GM04504 (cell line): ENCODE measurements at places on chromosomes 4 and X.

DNA sequence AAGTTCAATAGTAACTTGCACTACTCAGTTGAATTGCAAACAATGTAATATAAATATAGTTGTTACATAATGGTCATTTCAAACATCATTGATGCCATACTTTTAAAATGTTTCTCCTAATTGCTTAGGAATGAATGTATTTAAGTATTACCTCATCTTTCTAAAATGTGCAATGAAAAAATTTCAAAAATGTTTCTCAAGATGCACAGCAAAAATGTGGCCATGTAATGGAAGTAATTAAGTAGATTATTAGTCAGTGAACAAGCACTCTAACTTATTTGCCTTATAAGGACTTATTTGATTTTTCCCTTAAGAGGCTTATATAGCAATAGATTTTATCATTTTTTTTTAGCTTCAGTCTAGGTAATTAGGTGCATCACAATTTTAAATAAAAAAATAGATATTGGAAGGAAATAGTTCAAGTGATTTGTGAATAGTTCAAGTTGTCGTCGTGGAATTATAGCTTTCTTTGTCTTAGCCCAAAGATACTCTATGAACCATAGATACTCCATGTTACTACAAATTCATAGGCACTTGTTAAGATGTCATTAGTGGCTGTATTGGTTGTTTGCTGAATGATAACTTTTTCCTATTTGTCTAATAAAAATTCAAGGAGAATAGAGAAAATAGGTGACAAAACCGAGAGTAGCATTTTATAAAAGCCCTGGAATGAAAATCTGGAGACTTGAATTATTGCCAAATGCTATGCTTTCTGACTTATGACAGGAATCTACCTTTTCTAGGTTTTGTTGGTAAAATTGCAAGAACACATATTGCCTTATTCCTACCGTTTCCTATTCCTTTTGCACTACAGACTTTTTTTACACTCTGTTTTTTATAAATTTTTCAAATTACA, 118.5 kb downstream of the TLL1 start:
- DNase-seq, result no peak

DNA sequence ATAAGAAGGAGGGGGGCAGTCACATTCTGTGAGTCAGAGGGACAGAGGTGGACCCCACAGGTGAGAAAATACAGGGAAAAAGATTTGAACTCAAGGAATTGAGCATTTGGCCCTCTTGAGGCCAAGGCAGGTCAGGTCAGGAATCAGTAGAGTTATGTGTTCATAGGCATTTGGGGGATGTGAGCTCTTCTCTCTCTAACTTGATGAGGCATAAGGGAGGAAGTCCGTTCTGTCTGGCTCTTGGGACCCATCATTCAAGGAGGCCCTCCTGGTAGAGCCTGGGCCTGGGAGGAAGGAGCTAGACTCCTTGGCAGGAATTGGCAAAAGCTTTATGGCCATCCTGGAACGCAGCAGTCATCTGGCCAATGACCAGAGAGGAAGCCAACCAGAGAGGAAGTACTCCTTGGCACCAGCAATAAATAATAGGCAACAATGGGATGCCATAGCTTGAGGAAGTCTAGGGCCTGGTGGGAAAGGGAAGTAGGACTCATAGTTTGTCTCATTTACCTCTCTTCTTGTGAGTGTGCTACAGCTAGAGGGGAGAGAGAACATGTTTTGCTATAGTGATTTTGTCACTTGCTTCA, 53.0 kb downstream of the MSN start:
- no peak for DNase-seq

DNA sequence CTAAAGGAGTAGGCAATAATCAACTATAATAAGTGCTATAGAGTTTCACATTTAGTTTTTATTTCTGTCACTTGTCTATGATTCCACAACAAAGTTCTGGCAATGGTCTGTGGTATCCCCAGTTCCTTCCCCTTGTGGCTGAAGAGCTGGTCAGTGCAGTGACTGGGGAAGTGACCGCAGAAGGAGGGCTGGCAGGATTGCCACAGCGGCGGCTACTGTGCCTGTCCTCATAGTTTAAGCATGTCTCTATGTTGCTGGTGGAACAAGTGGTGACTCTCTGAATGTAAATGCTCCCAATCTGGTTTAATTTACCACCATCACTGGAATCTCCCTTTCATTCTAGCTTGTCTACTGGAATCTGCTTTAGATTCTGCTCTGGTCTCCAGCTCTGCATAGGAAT, 170.6 kb upstream of the GK2 start:
- no peak for DNase-seq

DNA sequence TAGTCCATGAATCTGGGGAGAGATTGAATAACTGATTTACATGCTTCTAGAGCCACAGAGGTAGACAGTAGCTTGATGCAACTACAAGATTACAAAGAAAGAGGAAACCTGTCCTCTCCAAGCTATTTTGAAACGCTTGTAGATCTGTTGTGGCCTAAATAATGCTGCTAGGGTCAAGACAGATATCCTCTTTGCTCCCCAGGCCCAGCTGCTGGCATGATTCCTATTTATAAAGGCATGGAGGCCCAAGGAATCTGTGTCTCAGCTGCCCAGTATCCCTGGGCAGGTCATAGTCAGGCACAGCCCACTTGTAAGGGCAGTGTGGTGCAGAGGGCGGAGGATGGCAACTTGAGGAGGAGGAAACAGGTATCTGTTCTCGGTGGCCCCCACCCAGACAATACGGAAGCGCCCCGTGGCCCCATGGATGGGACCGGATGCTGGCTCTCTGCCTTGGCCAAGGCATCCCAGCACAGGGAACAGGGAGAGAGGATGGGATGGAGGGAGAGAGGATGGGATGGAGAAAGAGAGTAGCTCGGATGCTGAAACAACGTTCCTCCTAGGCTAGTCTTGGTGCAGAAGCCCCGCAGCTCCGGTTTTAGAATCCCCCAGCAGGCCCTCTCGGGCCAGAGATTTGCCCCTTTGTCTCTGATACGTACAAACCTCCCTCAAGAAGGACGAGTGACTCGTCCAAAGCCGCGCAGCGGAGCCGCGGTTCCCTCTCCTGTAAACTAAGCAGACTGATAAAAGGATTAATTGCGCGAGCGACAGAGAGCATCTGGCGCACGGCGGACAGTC, 767 bp upstream of the SMIM20 start:
- DNase-seq, result no peak

- no peak for DNase-seq
Measured at GRCh38 chr4:146121757-146122156, 53.8 kb upstream of the LSM6 start.

- DNase-seq, result no peak
Measured at GRCh38 chrX:103663981-103664762, 22.3 kb downstream of the MORF4L2 start.

DNA sequence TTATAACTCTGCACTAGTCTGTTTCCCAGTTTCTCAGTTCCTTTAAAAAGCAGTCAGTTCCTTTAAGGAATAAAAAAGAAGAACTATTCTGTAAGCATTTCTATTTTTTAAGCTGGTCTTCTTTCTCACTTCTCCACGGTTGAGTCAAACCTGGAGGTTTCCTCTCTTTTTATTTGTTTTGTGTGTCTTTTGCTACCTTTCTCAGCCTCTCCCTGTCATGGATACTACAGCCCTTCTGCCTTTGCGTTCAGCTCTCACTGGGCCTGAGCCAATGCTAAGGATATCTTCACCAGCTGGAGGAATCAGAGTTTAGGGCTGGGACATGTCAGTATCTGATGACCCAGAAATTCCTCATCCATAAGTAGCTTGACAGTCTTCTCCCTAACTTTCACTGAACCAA, 49.7 kb upstream of the PRKX start:
- DNase-seq, result no peak

- DNase-seq, result peak; percentile 46
Measured at GRCh38 chrX:22109442-22109841, 77.3 kb downstream of the PHEX start.

- no peak for DNase-seq
Measured at GRCh38 chrX:18210470-18210869, 10.2 kb downstream of the BEND2 start.

- no peak for DNase-seq
Measured at GRCh38 chrX:25004040-25004439, 11.7 kb downstream of the ARX start.

GRCh38 chr4:76611616-76612207, 176.7 kb downstream of the SHROOM3 start:
- DNase-seq, result no peak

DNA sequence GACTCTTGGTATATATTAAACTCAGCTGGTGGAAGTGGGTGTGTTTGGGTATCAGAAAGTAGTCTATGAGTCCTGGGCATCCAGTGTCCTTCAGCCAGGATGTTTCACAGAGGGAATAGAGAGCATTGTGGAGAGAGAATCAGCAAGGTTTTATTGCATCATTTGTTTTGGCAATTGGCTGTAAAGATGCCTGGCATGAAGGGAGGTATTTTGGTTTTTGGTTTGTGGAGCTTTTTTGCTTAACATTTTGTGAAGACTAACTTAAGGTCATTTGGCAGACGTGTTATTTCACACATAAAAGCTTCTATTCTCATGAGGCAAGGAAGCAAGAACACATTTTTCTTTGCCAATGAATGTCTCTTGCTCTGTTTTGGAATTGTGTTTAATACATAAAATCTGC, 71.1 kb downstream of the DCLK2 start:
- DNase-seq, result peak; percentile 73

GRCh38 chrX:13059637-13060499, 15.4 kb upstream of the FAM9C start:
- DNase-seq, result no peak

- DNase-seq, result no peak
Measured at GRCh38 chr4:170003071-170004070, 22.8 kb downstream of the MFAP3L start.

DNA sequence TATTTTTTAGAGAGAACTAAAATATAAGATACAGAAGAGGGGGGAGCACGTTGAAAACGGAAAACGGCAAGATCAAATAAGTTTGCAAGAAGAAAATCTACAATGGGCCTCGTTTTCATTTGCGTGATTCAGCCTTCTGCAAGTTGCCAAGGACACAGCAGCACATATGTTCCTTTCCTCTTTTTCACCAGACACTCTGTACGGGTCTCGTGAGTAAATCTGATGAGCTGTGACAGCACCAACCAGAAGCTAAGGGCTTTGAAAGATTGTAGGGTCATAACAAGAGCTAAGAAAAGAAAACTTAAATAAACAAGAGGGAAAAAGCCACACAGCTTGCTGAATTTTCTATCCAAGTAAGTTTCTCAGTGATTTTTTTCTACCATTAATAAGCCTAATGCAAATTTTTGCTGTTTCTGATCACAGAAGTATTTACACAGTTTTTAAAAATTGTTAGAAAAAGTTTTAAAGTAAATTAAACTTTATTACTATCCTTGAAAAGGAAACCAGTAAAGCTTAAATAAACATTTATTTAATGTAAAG, 63.4 kb downstream of the SCML2 start:
- DNase-seq, result no peak

DNA sequence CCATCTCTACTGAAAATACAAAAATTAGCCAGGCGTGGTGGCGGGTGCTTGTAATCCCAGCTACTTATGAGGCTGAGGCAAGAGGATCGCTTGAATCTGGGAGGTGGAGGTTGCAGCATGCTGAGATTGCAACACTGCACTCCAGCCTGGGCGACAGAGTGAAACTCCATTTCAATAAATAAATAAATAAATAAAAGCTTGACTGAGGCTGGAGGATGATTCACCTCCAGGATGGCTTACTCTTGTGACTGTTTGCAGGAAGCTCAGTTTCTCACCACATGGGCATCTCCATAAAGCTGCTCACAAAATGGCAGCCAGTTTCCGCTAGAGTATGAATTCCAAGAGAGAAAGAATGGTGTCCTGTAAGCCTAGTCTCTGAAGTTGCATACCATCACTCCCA, 191.7 kb upstream of the EDNRA start:
- no peak for DNase-seq

DNA sequence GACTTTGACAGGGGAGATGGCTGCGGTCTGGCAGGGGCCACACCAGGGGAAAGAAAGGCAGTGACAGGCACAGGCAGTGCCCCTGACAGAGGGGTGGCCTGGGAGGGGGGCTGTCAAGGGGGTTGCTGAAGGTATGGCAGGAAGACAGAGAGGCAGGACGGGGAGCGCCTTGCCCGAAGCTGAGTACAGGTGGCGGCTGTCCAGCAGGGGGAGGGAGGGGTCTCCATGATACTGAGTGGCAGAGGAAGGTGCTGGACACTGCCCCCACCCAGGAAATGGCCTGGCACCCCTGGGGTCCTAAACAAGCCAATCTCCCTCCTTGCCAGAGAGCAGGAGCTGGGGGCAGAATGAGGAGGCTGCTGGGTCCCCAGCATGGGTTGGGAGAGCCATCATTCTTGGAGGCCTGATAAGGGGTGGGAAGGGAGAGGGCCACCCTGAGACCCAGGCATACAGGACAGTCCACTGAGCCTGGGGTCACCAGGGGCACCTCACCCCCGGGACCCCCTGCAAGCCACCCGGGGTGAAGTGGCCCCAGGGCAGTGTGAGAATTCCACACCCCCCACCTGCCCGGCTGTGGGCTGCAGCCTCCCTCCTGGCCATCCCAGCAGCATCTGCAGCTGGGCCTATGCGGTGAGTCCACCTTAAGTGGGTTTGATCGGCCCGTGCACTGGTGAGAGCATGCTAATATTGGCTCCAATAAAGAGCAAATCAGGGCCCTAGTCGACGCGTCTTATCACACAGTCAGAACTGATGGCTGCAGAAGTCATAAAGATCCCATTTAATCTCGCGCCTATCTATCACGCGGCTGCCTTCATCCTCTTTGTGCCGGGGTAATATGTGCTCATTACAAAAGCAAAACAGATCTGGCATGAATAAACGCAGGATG, 108.5 kb downstream of the FAM53A start:
- DNase-seq, result no peak

DNA sequence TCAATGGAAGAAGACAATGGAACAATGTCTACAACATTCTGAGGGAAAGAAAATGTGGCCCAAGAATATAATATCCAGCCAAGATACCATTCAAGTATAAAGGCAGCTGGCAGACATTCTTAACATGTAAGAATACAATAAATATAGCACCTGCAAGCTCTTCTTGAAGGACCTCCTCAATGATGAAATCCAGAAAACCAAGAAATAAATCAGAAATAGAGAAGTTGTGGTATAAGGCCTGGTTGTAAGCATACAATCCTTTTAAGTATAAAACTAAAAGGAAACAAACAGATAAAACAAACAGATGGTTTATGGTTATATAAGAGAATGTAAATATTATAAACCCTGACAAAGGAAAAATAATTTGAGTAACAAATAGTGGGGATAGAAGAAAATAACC, 33.4 kb downstream of the SYTL4 start:
- no peak for DNase-seq

- no peak for DNase-seq
Measured at GRCh38 chrX:2224161-2224560, 276.6 kb downstream of the DHRSX start.

- no peak for DNase-seq
Measured at GRCh38 chrX:135505351-135505750, 15.1 kb upstream of the INTS6L start.

GRCh38 chr4:74628852-74629620, 165.3 kb downstream of the BTC start:
- DNase-seq, result no peak

DNA sequence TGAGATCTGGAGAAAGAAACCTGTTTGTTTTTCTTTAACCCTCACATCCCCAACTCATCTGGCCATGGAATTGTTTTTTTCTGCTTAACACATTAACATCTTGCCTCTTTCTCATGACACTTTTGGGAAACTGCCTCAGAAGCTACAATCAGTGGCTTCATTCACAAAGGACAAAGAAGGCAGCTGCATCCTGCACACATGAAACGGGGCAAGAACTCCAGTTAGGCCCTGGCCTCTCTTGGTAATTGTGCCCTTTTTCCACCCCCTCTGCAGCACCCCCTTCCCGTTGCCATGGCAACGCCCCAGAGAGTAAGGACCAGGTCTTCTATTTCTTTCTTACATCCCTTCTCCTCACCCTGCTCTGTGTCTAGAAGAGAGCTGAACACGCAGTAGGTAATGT, 103.4 kb downstream of the PDGFRA start:
- no peak for DNase-seq
